NCI-H526 (cell line): ENCODE measurements at places on chromosomes 1 and 21.
A peak's percentile ranks its signal among the peaks of the same experiment; 100 is the strongest.

- peak; percentile 66 for DNase-seq
Observed at GRCh38 chr1:81799939-81800694, 617 bp upstream of the ADGRL2 start.

- no peak for DNase-seq
Observed at GRCh38 chr1:119318466-119319309, 49.9 kb upstream of the HAO2 start.

DNA sequence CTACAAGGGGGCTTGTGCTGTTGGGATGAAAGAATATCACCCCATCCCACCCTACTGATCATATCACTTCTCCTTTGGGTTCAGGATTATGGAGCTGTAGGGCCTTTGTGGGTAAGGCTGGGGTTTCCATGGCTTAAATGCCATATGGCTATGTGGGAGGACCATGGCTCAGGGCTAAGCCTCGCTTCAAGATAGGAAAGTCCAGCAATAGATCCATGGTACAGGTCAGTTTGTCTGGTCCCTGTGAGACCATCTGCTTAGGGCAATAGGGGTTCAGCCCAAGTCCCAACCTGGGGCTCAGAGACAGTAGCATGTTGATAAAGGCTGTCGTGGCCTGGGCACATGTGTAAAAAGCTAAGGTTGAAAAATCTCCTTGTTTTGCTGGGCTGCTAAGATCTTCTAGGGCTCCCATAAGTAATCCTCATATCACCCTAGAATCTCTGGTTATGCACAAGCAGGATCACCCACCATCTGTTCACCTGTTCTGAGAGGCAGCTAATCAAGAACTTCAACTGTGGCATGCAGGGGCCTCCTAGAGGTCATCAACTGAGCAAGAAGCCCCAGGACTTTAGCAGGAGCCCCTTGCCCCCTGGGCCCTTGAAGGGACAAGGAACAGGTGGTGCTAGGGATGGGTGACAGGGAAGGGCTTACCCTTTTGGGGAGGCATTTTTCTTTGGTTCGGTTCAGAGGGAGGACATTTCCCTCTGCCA is 66.5 kb downstream of the UBE2T start:
- no peak for DNase-seq

DNA sequence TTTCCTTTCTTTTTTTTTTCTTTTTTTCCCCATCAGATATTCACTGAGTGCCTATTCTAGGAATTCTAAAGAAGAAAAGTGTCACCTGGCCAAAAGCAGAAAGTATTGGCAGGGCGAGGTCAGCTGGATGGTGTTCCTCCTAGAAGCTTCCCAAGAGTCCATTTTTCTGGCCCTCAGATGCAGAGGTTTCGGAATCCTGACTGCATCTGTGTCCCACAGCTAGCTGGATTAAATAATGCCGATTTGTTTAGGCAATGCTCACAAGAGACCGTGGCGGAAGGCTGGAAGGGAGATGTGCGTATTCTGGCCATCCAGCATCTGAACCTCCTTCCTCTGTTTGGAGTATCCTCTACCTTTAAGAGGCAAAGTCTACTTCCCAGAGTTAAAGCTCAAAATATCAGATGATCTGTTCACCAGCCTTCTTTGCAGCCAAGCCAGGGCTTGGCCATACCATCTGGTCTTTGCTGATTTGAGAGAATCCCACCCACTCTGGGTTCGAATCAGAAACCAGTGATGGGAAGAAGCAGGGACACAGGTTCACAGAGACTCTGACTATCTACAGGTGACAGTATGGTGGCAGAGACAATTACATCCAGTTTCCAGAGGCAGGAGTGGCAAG is 5.4 kb upstream of the TENT5C start:
- no peak for DNase-seq

- DNase-seq = no peak
Observed at GRCh38 chr1:42961312-42962091, 2.8 kb upstream of the SLC2A1 start.

DNA sequence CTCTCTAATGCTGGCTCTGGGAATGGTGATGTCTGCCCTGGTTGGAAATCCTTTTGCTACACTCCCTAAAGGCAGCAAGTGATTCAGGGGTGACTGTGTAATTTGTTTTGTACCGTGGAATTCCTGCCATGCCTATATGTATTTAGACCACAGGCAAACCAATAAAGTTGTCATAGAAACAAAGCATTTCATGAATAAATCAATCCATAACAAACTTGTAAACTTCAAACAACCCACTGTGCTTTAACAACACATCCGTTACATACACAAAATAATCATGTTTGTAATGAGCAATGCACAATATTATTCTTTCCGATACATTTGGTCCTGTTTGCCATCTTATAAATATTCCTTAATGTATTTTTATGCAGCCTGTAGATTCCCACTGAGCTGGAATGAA is 330.3 kb upstream of the SNX7 start:
- no peak for DNase-seq

- no peak for DNase-seq
Observed at GRCh38 chr1:175237389-175237788, 44.8 kb upstream of the KIAA0040 start.

DNA sequence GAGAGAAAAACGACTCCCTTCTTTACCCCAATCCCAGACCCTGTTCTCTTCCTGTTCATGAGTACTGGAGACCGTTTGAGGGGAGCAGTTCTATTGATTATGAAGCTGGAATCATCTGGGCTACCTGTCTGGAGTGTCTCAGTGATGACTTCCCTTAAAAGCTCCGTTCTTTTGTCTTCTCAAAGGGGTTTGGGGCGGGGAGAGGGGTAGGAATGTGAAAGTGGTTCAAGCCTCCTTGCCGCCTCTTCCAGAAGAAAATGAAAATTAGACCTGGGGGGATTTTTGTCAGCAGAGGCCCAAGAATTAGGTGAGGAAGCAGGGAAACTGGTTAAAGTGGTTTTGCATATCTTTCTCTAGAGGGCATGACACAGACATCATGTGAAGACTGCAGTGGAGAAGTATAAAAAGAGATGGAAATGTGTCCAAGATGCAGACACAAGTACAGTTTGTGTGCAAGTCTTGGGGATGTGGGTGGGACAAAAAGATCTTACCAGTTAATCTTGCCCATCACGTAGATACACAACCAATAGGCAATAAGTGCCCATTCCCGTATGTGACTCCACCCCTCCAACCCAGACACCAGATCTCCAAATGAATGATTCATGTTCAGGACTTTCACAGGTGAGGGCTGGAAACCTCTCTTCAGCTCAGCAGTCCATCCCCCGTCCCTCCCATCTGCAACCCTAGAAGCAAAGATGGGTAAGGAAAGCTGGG is 470 bp upstream of the MTMR11 start:
- DNase-seq = peak; percentile 75

DNA sequence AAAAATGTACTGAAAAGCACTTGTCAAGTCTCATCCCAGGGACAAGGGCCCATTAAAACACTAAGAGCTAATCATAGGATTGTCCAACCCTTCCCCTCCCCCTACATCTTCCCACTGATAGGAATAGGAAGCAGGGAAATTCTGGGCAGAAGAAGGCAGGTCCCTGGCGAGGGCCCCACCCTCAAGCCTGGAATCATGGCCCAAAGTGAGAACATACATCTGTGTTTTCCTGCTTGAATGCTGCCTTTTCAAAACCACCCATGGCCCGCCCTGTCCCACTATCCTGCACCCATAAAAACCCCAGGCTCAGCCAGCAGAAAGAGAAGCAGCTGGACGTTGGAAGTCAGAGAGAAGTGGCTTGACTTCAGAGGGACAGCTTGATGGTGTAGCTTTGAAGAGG is 4.8 kb downstream of the DNAI4 start:
- DNase-seq = no peak

DNA sequence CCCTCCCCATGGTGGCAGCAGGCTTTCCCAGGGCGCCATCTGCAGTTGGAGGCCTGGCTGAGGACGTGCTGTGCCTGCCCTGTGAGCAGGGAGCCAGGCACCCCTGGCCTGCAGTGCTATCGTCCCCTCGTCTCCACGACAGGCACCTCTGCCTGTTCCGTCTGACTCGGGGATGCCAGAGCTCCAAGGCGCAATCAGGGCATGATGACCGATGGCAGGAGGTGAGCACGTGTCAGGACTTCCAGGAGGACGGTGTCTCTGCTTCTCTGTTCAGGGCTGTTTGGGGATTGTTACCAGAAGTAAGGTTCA is 125.2 kb downstream of the PCBP3 start:
- DNase-seq = no peak

- no peak for DNase-seq
Observed at GRCh38 chr1:174815474-174815908, 184.3 kb upstream of the CACYBP start.

- no peak for DNase-seq
Observed at GRCh38 chr1:190168116-190168892, 309.4 kb downstream of the BRINP3 start.

GRCh38 chr1:155776414-155776813 is 80.6 kb downstream of the GON4L start:
- no peak for DNase-seq

GRCh38 chr1:155320661-155321617 is at the start of gene RUSC1:
TSS of gene RUSC1 (plus strand) at chr1:155320894. CDS start at chr1:155321774, 880 bp downstream.
- DNase-seq = peak; percentile 83

GRCh38 chr1:36137776-36138175 is 11.5 kb downstream of the TRAPPC3 start:
- no peak for DNase-seq

DNA sequence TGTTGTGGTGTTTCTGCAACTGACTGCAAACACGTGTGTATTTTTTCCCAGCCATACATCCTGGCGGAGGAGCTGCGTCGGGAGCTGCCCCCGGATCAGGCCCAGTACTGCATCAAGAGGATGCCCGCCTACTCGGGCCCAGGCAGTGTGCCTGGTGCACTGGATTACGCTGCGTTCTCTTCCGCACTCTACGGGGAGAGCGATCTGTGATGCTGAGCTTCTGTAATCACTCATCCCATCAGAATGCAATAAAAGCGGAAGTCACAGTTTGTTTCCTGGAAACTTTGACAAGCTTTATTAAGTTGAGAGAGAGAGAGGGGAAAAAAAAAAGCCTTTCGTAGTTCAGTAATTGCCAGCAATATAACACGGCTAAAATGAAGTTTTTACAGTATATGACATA is 32.7 kb upstream of the MTR start:
- no peak for DNase-seq

DNA sequence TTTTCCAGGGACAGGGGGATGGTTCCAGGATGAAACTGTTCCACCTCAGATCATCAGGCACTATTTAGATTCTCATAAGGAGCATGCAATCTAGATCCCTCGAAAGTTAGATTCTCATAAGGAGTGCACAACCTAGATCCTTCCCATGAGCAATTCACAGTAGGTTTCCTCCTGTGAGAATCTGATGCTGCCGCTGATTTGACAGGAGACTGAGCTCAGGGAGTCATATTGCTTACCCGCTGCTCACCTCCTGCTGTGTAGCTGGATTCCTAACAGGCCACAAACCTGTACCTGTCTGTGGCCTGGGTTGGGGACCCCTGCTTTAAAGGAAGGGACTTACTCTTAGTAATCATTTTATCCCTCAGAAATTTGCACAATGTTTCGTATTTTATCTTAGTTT is 9.3 kb downstream of the CTH start:
- DNase-seq = no peak

DNA sequence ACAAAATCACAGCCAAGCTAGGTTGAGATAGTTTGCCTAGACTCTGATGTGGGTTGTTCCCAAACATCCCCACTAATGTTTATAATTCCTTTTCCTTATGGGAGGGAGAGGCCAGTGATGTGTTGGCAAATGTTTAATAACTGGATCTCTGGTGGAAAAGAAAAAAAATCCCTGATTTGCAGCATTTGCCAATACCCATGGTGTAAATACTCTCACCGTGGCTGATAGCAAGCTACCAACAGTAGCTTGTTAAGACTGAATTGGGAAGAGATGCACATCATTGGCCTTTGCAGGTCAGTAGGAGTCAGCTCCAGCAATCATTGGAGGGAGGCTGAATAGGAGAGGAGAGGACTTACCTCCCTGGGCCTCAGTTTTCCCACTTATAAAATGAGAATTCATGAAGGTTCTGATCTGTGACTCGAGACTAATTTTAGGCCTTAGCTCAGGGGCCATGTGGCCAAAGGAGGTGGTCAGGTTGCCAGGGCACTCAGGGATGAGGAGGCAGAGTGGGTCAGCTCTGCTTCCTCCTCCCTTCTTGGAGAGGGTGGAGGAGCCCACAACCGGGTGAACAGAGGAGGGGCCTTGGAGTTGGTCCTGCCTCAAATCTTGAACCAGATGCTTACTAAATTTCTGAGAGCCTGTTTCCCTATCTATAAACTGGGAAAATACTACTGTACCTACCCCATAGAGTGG is 20.0 kb upstream of the SCMH1 start:
- DNase-seq = no peak

DNA sequence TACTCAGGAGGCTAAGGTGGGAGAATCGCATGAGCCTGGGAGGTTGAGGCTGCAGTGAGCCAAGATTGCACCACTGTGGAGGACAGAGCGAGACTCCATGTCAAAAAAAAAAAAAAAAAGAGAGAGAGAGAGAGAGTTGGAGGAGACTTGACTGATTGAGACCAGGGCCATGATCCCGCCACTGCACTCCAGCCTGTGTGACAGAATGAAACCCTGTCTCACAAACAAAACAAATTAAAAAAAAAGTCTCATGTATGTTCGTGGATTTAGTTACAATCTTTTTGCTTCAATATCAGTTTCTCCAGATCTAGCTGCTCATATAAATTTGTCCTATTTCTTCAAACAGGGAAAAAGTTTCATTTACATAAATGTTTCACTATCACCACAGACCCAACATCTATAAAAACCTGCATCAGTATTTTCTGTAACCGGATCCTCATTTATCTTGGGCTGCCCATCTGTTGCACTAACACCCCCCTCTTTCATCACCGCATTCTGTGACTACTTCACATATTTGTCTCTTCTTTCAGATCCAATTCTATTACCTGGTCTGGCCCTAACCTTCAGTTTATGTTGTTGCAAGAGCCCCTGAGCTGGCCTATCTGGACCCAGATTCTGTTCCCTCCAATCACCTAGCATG is 127.0 kb downstream of the GREM2 start:
- no peak for DNase-seq

- DNase-seq = no peak
Observed at GRCh38 chr1:31198150-31198549, 41.5 kb downstream of the NKAIN1 start.
